NCI-H526 (cell line): ENCODE measurements at places on chromosomes 6 and 20.

GRCh38 chr6:167748458-167749379, 78.0 kb upstream of the AFDN start:
- no peak for DNase-seq

DNA sequence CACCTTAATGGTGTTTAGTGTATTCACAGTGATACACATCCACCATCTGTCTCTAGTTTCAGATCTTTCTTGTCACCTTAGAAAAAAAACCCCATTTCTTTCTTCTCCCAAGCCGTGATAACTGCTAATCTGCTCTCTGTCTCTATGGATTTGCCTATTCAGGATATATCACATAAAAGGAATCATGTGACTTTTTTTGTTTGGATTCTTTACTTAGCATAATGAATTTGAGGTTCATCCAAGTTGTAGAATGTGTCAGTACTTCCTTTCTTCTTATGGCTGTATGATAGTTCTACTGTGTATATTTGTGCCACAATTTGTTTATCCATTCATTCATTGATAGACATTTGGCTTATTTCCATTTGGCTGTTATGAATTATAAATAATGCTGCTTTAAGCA, 57.1 kb downstream of the ITCH start:
- DNase-seq = peak; percentile 20

DNA sequence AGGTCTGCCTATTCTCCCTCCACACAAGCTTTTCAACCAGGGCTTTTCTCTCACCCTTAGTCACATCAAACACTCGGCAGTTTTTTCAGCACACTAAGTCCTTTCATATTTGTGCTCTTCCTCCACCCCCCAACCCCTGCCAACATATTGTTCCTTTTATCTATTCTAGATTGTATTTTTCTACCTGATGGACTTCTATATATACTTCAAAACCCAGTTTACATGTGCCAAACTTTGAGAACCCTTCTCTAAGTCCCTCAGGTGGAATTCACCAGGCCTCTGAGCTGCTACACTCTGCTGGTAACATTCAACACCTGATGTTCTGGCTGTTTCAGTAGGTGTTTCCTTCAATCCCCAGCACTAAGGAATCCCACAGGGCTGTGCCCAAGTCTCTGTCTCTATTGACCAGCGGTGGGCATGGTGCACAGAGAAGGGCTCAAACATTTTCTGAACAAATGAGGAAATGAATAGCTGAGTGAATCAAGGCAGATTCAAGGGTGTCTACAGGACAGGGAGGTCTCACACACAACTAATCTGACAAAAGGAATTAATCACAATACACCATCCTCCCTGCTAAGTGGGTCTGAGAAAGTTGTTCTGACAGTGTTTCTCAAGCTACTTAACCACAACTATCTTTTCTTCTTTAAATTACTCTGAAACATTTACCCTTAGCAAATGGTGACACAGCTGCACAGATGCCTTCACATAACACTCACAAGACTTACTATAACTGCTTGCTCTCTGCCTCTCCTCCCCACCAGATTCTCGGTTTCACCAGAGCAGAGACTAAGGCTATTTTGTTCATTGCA, 166.5 kb downstream of the TSHZ2 start:
- DNase-seq = no peak

- DNase-seq = no peak
Measured at GRCh38 chr20:57760698-57761412, 51.0 kb upstream of the PMEPA1 start.

DNA sequence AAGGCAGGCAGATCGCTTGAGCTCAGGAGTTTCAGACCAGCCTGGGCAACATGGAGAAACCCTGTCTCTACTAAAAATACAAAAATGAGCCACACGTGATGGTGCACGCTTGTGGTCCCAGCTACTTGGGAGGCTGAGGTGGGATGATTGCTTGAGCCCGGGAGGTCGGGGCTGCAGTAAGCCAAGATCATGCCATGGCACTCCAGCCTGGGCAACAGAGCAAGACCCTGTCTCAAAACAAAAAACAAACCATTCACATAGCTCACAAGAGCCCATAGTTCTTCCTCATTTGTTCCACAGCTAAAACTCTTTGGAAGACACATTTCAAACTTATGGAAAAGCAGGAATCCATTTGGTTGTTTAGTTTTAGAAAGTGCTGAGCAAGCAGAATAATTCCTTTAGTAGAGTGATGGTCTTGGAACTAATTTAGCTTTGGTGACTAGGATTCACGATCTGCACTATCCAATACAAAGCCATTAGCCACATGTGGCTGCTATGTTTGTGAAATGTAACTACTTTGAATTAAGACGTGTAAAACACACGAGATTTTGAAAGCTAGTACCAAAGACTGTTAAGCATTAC, 4.1 kb downstream of the ZNFX1 start:
- no peak for DNase-seq

DNA sequence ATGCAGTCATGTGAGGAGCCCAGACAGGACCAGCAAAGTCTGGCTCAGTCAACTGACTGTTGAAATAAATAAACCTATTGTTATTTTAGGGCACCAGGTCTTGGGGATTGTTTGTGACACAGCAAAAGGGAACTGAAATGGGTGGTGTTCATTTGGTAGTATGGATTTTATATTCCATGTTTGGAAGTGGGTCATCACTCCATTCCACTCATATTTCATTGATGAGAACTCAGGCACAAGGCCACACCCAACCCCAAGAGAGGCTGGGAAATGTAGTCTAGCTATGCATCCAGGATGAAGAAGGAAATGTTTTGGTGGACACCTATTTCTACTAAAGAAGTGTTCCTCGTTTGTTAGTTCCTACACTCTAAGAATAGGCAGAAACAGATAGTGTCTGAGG, 64.9 kb upstream of the BTBD3 start:
- no peak for DNase-seq

DNA sequence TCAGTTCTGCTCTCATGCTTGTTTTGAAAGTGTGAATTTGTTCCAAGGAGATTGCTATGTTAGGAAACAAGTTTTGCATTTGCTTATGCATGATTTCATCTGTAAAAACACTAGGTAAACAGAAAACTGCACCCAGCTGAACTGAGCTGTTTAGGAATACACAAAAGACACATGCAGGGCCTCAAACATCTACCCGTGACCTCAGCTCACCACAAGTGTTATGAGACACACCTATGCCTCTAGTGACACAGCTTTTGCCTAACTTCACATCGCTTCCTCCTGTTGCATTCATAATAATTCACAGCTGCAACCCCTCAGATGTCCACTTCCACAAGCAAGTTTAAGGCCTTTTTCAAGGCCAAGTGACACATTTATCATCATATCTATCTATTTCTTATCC, 98.0 kb upstream of the SLC24A3 start:
- no peak for DNase-seq

- no peak for DNase-seq
Measured at GRCh38 chr6:169042061-169042460, 211.6 kb downstream of the THBS2 start.

DNA sequence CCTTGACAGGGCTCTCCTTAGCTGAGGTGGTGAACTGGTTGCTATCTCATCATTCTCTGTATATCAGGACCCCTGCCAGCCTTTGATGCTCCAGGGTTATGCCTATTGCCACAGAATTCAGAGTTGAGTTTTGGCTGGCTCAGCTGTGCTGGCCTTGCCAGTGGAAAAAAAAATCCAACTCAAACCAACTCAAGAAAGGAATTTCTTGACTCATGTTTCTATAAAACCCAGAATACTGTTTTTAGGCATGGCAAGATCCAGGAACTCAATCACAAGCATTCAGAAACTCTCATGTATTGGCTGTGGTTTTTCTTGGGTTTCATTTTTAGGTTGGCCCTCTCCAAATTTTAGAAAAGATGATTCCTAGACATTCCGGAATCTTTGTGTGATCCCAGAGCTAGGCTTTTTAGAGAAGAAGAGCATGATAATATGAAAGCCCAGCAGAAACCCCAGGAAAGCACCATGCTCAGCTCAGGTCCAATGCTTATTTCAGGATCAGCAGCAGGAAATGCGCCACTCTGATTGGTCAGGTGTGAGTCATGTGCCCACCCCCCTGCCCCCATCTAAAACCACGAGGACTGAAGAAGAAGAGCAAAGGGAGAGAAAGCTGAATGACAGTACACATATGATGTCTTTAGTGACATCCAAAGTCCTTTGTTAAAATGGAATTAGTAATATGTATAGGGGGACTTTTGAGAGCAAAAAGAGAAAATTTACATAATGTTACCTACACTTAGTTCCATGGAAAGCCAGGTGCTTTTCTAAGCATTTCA, 122.9 kb downstream of the RNF144B start:
- no peak for DNase-seq

DNA sequence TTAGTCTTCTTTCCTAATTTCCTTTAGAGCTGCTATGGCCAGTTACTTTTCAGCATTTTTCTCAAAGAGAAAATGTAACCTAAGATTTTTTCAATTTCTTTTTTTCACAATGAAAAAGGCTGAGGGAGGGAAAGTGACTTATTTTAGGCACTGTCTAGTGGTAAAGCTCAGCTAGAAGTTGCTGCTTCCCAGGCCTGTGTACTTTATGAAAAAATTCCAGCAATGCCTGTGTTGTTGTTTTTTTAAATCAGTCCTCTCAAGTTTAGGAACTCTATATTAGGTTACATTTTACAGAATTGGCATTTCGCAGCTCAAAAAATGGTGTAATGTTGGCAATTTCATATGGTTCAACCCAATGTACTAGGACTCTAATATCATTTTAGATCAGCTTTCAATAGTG, 269.6 kb downstream of the ARID1B start:
- DNase-seq = no peak

DNA sequence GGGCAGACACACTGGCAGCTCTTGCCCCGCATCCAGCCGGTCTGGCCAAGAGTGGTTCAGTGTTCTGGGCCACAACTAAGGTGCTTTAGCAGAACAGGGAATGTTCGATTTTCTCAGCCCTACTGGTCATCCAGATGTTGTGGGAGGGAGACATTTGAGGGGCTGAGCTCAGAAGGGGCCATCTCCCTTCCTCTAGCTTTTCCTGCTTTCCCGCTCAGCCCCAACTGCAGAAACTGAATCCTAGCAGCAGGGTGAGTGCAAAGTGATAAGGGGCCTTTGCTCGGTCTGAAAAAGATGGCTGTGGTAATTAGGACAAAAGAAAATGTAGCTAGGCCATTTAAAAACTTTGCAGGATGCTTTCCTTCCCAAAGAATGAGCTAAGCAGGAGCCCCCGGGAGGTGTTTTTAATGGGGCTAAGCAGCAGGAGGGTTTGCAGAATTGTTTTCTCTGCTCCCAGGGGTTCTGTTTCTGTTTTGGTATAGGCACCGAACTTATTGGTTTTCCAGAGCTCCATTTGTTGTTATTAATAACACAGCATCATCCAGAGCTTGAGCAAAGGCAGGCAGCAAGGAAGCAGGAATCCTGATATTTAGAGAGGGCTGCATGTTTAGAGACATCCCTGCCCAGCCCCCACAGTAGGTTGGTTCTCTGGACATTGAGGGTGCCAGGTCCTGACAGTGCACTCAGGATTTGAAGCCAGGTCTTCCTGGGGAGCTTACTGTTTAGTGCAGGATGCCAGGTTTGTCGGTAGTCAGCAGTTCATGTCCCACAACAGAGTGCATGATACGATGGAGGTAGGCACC, 210.9 kb downstream of the SLC24A3 start:
- no peak for DNase-seq

- DNase-seq = no peak
Measured at GRCh38 chr6:166417285-166417691, 34.5 kb upstream of the MPC1 start.

DNA sequence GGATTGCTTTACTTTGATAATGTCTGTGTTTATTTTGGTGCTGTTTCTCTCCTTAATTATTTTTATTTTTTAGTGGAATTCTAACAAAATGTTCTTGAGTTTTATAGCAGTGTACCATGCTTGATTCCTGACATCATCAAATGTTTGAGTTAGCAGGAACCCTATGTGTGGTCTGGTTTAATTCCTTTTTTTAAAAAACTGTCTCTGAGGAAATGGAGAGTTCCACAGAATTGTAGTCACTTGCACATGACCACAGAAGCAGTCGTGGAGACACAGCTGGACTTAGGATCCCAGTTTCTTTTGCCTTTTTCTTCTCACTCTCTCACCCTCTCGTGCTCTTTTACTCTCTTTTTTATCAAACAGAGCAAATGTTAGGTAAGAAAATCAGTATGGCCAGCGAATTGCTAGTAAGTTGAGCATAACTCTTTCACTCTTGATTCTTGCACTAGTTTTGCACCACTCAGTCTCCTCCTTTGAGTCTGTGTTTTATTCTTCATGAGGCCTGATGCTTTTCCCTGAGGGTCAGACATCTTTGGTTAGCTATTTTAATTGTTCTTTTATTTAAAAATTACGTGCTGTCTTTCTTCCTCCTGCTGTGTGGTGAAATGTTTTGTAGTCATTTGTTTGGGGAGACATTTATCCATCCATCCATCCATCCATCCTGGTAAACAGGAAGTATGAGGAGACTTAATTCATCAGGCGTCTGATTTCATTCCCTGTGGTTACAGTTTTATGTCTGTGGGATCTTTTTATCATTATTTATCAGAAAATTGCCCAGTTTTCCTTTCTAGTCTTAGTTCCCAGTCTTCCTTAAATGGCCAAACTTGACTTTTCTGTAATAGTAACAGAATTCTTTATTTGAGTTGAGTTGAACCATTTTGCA, 83.0 kb downstream of the SCAF8 start:
- DNase-seq = no peak

GRCh38 chr20:61895686-61896057, 170.0 kb downstream of the TAF4 start:
- no peak for DNase-seq

DNA sequence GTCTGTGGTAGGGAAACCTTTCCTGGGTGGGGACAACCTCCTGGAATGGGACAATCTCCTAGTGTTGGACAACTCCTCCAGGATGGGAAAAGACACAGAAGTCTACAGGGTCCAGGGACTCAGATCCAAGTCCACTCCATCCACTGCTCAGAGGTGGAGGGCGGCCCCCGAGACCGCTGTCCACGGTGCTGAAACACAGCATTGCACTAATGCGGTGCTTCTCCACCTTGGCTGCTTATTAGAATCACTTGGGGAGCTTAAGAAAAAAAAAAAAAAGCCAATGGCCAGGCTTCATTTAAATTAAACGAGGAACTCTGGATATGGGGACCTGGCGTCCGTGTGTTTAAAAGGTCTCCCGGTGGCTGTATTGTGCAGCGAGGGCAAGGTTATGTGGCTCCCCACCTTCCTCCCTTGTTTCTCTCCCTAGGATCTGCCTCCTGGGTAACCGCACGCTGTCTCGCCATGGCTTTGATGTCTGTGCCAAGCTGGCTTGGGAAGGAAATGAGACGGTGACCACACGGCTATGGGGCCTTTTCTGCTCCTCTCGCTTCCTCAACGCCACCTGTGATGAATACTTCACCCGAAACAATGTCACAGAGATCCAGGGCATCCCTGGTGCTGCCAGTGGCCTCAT, 12.0 kb downstream of the SLC12A5 start:
- no peak for DNase-seq

- no peak for DNase-seq
Measured at GRCh38 chr6:117237561-117237960, 27.8 kb upstream of the VGLL2 start.

- DNase-seq = no peak
Measured at GRCh38 chr6:21740376-21741124, 147.0 kb downstream of the SOX4 start.

DNA sequence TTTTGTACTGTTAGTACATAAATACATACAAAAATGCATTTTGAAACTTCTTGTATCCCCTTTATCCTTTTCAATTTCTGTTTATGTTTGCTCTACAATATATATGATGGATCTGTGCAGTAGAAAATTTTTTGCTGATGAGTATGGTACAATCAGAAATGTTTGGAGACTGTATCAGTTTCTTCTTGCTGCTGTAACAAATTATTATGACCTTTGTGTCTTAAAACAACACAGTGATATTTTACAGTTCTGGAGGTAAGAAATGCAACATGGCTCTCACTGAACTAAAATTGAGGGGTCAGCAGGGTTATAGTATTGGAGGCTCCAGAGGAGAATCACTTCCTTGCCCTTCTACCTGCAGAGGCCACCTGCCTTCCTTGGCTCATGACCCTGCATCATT, 184.4 kb downstream of the EYA2 start:
- DNase-seq = no peak
